Stimulated activated CD8-positive, alpha-beta memory T cell treated with anti-CD3 and anti-CD28 coated beads, Interleukin-4, amount 100 ng/mL, for 4 hours (primary cell): ENCODE measurements at places on chromosomes 7 and 10.

DNA sequence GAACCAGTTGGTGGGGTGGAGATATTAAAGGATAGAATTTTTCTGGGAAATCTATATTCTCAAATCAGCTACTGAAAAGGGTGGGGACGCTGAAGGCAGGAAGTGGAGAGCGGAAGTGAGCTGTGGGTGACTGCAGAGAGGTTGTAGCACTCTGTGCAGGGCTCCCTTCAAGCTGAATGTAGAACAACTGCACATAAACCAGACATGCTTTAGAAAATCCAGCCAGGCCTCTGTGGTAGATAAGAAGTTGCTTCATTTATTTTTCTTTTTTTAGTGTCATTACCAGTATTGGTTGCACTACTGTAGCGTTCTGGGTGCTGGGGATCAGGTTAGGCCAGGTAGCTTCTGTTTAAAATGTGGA is 127.8 kb downstream of the CELF2 start:
- DNase-seq: no peak

GRCh38 chr10:22458272-22459038 is 113.2 kb downstream of the SPAG6 start:
- no peak for DNase-seq

DNA sequence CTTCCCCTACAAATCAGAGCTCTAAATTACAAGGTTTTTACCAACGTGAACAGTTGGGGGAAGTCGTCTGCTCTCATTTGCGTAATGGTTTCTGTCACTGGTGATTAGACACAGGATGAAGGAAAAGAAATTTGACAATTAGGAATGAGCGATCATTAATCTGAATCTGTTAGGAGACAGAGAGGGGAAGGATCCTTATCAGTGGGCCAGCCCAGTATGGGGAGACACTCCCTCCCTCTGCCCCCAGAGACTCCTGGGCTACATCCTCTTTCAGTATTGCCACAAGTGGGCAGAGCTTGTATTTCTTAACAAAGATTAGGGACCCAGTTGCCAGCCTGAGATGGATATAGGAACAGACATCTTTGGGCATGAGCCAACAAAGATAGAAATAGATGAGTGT is 15.5 kb downstream of the HIF1AN start:
- no peak for DNase-seq

DNA sequence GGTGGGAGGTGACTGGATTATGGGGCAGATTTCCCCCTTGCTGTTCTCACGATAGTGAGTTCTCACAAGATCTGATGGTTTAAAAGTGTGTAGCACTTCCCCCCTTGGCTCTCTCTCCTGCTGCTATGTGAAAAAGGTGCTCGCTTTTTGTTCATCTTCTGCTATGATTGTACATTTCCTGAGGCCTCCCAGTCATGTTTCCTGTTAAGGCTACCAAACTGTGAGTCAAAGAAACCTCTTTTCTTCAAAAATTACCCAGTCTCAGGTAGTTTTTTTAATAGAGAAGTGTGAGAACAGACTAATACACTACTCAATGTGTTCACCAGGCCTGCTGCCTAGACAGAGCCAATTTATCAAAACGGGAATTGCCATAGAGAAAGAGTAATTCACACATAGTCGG is 49.7 kb downstream of the SDHAF3 start:
- no peak for DNase-seq

GRCh38 chr7:113633073-113633472 is 285.7 kb downstream of the PPP1R3A start:
- DNase-seq: no peak

DNA sequence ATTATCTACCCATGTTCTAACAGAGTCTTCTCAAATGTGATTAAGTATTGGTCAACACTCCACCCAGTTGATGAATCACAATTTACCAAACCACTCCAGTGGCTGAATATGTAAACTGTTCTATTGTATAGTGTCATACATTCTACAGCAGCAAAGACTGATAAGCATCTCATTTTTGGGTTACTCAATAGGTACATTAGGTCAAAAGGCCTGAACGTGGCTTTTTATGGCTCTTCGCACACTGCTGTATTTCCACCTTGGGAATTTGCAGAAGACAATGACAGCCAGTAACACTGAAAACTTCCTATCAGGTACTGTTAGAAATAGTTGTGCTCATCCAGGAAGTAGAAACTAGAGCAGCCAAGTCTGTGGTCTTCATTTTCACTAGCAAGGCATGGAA is 166.9 kb downstream of the GLI3 start:
- no peak for DNase-seq

DNA sequence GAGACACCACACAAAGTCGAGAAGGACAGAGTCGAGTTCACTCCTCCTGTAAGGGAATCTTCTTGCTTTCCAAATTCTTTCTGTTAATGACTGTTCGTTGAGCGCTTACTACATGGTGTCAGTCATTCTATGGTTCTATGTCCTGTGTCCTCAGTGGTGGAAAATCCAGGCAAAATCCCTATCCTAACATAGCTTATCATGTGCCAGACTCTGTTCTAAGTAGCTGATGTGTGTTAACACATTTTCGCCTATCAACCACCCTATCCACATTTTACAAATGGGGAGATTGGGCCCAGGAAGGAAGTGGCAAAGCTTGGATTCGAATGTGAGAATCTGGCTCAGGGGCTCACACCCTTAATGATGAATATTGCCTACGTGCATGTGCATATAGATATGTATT is 280.1 kb downstream of the GATA3 start:
- DNase-seq: no peak

GRCh38 chr7:157877298-157878090 is 540.7 kb downstream of the DNAJB6 start:
- DNase-seq: no peak

DNA sequence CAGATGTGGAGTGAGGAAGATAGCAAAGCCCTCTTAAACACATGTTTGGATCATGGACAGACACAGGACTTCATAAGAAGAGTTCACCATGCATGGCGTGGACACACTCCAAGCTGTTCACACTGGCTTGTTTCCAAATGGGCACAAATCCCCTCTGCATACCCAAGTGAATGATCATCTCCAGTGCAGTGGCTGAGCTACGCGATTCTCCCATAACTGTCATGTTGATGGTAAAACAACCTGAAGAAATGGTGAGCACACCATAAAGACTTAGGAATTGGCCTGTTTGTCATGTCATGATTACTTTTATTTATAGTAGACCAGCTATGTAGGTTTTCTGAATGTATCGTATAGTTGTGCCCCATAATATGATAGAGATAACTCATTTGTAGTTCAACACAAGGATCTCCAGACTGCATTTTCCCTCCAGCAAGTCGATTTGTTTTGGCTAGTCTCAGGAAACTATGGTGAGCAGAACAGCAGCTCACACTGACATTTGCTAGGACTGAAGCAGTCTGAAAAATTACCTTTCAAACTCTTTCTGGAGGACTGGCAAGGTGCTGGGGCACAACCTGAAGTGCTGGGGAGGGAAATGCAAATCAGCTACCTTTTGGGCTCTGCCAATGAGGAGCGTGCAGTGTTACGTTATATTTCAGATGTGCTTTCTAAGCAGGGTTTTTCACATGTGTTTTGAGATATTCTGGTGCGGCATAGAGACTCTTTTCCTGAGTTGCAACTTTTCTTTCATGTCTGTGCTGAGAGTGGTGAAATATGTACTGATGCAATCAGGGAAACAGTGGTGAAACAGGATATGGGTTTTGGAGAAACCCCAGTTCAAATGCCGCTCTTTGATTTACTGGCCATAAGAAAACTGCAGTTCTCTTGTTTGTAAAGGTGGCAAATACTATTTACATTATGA is 629.6 kb upstream of the DPP6 start:
- DNase-seq: no peak

DNA sequence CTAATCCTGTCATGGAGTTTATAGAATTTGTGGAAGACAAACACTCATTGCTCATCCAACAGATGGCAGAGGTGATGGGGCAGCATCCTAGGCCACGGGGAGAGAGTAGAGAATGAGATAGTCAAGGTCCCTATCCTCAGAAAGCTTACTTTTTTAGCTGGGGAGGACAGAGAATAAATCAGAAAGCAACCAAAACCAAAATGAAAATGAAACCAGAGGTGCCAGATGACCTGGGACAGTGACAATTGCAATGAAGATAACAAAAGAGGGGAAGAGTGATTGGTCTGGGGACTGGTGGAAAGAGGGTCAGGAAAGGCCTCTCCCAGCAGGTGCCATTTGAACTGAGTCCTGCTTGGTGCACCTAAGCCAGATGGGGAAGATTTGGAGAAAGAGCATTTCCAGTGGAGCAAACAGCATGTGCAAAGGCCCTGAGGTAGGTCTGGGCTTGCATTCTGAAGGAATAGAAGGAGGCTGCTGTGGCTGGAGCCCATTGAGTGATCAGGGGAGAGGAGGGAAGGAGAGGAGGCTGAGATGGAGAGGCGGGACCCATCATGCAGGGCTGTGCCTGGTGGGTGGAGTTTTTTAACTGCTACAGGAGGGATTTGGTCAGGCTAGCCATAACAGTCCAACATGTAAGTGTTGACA is 164.1 kb downstream of the RPS24 start:
- no peak for DNase-seq

GRCh38 chr7:24754906-24755506 is 2.3 kb downstream of the GSDME start:
- no peak for DNase-seq

- no peak for DNase-seq
These were observed 4.8 kb upstream of the MTG1 start for GRCh38 chr10:133388973-133389818.

DNA sequence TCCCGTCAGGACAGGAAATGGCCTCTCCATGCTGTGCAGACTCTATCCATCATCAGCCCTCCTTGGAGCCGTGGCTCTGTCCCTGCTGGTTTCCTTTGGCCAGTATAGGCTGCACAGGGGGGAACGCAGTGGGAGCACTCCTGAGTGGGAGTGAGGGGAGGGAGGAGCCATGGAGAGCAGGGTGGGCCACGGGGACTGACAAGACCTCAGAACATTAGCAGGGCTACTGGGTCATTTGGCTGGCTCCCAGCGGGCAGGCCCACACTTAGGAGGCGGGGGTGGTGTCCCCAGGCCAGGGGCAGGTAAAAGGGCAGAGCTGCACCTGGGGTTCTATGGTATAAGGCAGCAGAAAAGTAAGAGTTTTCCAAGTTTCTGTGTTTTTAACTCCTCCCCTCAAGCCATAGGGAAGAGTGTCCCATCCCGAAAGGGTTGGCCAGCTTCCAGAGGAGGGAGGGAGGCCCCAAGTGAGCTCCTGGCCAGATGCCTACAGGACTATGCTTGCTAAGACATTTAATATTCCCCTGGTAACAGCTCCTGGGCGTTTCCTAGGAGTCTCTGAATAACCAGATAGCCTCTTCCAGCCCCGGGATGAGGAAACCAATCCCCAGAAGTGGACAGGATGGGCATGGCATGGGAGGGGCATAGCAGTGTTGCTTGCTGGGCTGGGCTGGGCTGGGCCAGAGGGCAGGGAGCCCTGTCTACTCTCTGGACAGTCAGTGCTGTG is 5.5 kb upstream of the OPN4 start:
- DNase-seq: no peak

DNA sequence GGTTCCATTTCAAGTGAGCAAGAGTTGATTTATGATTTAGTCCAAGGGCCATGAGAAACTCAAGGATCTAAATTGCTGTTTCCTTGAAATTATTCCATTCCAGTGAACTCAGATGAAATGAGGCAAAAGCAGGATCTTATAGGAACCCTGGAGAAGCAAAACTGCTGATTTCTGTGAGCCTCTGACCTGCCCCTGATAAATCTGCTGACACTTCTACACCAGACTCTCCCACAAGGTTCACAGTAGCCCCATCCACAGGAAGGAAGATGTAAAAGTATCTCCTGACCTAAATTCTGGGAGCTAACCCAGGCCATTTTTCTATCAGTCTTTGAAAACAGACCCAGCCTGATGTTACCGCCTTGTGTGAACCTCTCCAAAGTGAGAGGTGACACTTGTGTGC is 987.6 kb upstream of the AUTS2 start:
- no peak for DNase-seq

DNA sequence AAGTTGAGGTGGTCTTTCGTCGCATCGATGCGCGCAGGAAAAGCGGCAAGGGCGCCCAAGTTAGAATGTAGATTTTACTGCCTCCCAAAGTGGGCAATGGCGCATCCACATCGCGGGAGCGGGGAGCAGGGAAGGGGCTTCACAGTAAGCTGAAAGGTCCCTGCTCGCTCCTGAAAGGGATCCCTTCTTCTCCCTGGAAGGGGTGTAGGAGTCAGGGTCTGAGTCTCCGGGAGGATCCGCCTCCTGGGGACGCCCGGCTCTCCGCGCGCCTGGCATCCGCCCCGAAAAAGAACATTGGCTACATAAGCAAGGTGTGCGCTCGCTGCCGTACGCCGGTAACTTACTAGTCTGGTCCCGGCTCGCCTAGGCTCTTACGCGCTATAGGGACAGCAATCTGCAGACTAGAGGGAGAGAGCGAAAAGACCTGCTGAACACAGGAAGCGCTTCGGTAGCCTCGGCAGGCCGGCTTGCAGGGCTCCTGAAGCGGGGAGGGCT is 804 bp downstream of the UNC5B start:
- DNase-seq: no peak

- no peak for DNase-seq
These were observed 162.1 kb upstream of the SHH start for GRCh38 chr7:155974186-155974897.

- no peak for DNase-seq
These were observed 1.7 kb downstream of the MYL7 start for GRCh38 chr7:44139311-44140010.

- no peak for DNase-seq
These were observed 77.7 kb downstream of the VIPR2 start for GRCh38 chr7:159066816-159067575.

- DNase-seq: no peak
These were observed 50.1 kb upstream of the LMTK2 start for GRCh38 chr7:98056580-98056979.

DNA sequence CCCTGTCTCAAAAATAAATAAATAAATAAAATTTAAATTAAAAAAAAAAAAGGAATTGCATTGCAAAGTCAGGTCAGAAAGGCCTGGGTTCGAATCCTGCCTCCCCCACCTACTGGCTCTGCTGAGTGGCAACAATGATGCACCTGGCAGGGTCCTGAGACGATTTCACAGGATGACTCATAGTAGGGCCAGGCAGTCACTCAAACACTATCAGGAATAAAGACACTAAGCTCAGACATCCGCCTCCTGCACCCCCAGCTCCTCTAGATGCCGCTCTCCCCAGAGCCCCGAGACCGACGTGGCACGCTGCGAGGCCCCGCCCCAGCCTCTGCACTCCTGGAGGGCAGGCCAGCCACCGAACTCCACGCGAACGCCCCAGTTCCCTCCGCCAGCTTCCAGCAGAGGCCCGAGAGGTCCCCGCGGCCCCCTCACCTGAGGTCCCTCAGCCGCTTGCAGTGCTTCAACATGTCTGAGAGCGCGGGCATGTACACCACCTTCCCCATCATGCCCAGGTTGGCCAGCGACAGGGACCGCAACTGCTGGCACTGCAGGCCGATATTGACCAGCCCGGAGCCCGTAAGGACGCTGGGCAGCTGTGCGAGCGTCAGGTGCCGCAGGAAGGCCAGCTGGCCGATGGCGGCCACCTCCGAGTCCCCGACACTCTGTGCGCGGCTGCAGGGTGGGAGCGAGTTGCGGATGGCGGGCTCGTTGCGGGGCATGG is 76.6 kb upstream of the TNRC18 start:
- DNase-seq: no peak
